Stimulated activated CD4-positive, alpha-beta T cell treated with anti-CD3 and anti-CD28 coated beads, TNF-alpha, amount 100 ng/mL, for 48 hours (primary cell): ENCODE measurements at places on chromosomes 2 and 18.

- peak; percentile 99 for DNase-seq
Measured at GRCh38 chr2:44168681-44169154, at the start of gene PPM1B. PPM1B (plus strand) TSS chr2:44168875; CDS start chr2:44201200, 32,325 bp downstream.

DNA sequence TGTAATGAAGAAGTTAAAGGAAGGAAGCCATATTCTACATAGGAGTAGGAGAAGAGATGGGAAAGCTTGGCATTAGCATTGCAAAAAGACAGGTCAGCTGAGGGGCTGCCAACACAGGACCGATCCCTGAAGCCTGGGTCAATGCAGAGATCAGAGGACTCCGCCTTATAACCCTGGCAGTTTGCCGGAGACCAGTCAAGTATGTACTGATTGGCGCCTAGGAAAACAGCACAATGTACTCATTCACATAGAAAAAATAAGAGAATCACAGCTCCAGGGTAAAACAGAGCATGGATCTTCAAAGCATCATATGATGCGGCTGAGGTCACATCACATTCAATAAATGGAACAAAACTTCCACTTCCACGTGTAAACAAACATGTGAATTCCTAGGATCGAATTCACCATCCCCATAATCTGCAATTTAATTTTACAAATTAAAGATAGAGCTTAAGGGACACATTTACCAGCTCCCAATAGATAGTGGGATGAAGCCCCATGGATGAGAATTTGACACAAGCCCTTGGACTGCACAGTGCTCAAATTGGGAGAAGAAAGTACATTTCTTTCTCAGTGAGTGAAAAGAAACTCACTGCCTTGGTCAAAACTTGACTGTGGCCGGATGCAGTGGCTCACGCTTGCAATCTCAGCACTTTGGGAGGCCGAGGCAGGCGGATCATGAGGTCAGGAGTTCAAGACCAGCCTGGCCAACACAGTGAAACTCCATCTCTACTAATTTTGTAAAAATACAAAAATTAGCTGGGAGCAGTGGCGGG lies 135.0 kb upstream of the KLHL14 start:
- DNase-seq, result no peak

- DNase-seq, result no peak
Measured at GRCh38 chr2:10529611-10530010, 81.5 kb upstream of the ODC1 start.

- DNase-seq, result no peak
Measured at GRCh38 chr18:65919018-65919417, 168.2 kb downstream of the CDH7 start.

DNA sequence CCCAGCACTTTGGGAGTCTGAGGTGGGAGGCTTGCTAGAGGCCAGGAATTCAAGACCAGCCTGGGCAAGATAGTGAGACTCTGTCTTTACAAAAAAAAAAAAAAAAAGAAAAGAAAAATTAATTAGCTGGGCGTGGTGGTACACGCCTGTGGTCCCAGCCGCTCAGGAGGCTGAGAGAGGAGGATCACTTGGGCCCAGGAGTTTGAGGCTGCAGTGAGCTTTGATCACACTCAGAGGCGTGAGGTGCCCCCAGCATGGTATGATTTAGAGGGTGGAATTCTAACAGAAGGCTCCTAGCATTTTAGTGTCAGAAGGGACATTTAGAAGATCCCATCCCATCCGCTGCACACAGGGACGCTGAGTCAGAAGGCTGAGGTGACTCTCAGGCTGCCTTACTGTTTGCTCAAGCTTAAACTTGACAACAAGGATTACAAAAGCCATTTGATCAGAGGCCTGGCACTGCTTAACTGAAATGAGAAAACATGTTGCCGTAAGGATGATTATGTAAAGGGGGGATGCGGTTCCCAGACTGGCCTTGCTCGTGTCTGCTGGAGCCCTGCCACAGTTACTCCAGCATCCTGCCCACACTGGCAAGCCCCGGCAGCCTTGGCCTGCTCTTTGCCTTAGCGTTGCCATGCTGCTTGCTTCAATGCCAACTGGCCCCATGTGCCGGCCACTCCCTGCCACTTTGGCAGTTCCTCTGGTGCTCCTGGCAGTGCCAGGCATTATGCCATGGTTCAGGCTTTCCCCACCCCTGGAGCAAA lies 45.6 kb upstream of the SLC1A4 start:
- DNase-seq, result no peak

DNA sequence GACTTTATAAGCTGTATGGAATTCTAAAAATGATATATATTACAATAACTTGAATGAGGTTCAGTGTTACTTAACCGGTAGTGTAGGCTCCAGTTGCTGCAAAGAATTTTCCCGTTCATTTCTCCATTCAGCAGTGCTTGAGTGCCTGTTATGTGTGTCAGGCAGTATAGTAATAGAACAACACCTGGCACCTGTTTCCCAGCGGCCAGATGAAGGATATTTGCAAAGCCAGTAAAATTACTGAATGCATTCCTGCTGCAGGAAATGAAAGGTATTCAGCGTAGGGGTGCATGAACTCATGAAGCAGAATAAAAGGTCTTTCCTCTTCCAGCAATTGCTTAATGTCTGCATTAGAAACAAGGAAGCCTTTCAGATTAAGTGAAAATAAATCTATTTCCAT lies 18.8 kb downstream of the YPEL5 start:
- no peak for DNase-seq

GRCh38 chr2:186737732-186738508 lies 44.1 kb downstream of the FAM171B start:
- no peak for DNase-seq

DNA sequence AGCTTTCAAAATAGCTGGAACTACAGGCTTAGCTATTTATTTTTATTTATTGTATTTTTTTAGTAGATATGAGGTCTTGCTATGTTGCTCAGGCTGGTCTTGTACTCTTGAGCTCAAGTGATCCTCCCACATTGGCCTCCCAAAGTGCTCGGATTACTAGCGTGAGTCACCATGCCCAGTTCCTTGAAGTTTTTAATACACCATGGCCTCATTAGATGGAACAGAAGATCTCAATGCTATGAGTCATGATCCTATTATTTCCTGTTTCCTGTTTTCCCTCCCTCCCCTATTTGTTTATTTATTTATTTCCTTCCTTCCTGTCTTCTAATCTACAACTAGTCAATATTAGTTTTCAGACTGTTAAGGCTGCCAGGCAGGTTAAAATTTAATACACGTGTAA lies 309.0 kb downstream of the CMPK2 start:
- DNase-seq, result no peak

- no peak for DNase-seq
Measured at GRCh38 chr18:44911773-44912172, 231.1 kb downstream of the SETBP1 start.

- no peak for DNase-seq
Measured at GRCh38 chr2:95350368-95350767, 52.1 kb upstream of the FAHD2A start.

GRCh38 chr2:239275847-239276831 lies 124.7 kb downstream of the HDAC4 start:
- DNase-seq, result no peak

DNA sequence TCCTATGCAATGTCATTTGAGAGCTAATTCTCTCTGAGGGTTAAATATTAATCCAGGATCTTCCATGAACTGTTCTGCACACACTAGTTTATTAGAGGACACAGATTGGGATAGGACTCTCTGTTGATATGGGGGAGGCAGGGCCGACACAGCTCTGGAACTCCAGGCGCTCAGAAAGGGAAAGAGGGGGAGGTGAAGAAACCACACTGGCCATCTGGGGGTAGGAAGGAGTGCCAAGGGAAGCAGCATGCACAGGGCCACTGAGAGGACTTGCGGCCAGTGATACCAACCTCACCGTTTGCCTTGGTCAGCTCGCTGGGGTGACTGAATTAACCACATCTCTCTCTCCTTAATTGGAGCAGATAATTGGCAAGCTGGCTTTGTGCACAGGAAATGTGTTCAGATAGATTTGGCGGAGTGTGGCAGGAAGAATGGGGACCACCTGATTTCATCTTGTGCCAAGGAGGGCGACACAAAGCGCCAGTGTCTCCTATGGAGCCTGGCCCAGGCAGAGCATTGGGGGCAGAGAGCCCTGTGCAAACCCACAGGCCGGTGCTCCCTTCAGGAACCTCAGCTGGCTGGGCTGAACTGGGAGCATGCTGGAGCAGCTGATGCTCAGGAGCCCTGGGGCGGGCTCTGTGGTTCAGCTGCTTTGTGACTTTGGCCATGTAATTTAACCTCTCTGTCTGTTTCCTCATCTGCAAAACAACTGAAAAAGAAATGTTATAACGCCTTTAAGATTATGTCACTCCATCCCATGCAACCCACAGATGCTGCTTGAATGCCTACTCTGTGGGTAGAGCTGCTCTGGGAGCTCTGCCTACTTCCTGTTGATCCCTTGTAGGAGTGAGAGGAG lies 114.7 kb upstream of the STON1 start:
- no peak for DNase-seq

DNA sequence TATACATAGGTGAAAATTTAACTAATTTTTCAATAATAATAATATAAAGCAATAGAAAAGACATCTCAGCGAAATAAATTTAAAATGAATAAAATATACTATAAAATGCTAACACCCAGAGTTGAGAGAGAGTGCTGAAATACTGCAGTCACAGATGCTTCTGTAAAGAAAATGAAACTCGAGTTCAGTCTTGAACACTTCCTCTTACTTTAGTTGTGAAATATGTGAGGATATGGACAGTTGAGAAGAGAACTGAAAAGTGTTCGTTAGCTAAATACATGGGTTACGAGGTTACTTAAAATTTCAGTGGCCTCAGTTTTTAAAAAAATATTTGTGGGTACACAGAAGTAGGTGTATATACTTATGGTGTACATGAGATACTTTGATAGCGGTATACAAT lies 106.8 kb downstream of the DNAH7 start:
- no peak for DNase-seq

DNA sequence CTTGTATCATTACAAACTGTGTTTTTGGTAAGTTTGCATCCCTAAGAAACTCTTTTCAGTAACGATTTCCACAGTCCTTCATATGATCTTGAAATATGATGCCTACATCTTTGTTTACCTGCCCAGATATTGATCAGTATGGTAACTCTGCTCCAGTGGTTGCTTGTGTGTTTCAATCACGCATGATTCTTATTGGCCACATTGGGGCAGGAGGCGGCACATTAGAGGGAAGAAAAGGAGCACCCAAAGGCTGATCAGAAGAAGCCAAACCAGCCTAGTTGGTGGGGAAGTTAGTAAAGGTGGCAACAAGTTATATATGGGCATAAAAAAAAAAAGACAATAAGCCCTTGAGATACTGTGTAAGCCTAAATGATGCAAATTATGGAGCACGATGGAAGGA lies 158.9 kb downstream of the RHBDD1 start:
- DNase-seq, result no peak

- no peak for DNase-seq
Measured at GRCh38 chr2:11013196-11013595, 101.5 kb downstream of the KCNF1 start.

GRCh38 chr18:906416-907114 lies 1.9 kb downstream of the ADCYAP1 start:
- DNase-seq, result no peak

DNA sequence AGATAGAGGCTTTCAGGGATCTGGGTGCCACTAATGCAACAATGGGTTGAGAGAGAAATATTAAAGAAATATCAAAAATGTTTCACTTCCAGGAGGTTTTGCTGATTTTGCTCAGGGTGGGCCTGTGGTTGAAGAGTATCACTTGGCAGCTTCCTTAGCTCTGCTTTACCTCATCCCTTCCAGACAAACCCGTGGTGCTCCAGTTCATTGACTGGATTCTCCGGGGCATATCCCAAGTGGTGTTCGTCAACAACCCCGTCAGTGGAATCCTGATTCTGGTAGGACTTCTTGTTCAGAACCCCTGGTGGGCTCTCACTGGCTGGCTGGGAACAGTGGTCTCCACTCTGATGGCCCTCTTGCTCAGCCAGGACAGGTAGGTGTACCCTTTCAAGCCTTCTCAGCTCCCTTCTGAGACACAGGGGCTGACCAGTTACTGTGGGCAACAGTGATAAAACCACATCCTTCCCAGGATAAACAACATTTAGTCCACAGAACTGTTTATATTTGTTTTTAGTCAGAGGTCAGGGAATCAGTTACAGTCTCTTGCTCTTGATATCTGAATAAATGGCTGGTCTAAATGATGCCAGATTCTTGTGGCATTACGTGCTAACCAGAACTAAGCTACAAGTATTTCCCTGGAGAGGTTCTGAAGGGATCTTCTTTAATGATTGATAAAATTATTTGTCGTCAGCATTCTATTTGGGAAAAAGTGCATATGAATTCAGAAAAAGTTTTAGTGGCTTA lies 7.0 kb downstream of the SLC14A1 start:
- no peak for DNase-seq

- no peak for DNase-seq
Measured at GRCh38 chr2:135931776-135932443, 53.5 kb downstream of the DARS1 start.

DNA sequence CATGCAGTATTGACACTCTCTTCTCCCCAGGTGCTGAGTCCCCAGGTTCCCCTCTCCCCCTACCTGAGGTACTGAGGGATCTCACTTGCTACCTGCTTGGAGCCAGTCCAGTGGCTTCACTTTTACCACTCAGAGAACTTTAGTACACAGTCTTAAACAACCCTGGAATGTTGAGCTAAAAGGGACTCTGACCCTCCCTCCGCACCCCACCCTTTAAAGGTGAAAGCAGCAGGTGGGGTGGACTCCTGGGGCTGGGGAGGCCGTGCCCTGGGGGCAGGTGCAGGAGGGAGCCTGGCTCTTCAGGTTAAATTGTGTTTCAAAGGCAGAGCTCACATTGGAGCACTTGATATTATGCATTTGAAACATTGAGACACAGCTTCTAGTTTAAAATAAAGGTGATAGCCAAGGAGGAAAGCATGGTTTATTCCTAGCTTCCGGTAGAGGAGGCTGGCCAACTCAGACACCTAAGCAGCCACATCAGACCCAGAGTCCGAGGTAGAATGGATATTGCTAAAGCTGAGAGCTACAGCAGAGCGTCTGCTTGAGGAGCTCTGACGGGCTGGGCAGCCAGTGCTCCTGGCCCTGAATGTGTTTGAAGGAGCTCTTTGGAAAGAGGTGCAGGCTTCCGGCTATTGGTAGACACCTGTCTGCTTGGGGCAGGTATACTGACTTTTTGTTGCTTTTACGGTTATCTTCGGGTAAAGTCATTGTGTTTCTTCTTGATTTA lies 196.4 kb downstream of the AGAP1 start:
- DNase-seq, result no peak

DNA sequence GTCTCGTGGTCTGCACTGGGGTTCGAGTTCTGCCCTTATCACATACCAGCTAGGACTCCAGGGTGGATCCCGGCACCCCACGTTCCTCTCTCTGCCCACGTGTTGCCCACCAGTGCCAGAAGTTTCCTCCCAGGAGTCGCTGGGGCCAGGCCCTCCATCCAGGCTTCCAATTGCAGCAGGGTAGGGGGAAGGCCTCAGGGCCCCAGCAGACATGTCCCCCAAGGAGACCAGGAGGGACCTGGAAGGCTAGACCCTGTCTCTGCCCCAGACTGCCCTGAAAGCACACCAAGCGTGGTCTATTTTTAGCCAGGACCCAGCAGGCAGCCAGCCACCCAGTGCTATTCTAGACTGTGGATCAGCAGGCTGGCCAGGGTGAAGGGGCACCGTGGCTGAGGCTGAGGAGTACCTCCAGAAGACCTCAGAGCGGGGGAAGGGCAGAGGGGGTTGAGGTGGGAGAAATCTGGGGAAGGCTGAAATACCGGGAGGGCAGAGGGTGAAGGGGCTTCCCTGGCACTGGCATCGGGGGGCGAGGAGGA lies 18.8 kb upstream of the TNS1 start:
- DNase-seq, result no peak
